ENCODE measurements at places on chromosomes 3 and 15.
A peak's percentile ranks its signal among the peaks of the same experiment; 100 is the strongest.

GRCh38 chr3:127785711-127786265, 36.5 kb downstream of the MGLL start:
- DNase-seq = no peak

DNA sequence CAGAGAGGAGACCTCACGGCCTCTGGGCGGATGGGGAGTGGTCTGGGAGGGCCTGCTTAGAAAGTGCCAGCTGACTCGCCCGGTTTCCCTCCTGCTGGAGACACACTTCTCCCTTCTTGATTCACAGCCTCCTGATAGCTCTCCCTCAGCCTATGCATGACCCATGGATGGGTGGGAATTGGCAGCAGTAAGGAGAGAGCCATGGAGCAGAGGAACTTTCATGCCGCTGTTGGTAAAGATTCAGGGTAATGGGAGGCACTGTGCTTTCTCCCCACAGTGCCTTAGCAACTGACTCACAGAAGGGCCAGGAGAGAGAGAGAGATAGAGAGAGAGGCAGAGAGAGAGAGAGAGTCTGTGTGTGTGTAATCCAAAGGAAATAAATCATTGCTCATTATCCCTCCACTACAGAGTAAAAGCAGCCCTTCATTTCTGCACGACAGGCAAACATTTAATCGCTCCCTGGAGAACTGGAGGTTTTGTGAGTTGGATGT, 82.8 kb downstream of the SEMA5B start:
- DNase-seq = no peak

DNA sequence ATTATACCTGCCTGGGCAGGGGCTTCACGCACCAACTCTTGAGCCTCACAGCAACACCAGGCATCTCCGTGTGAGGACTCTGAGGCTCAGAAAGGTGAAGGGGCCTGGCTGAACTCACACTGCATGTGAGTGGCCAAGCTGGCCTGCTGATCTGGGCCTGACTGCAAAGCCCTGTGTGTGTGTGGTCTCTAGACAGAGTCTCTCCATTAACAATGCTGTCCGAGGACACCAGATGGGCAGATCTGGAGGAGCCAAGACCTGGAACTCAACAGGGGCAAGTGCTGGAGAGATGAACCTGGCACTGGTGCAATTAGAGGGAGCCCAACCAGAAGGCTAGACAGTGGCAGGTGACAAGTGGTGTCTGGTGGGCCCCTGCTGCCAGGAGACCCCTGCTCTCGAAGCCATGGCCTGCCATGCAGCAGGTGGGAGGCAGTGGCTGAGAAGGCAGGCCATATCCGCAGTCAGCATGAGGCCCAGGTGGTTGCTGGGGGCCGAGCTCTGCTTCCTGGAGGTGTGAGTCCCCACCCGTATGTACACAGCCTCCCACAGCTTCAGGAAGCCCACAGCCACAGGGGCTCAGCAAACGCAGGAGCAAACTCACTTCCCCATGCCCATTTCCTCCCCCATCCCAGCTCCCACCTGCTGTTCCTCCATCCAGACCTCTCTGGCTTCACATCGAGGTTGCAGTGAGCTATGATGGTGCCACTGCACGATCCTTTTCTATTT, 39.0 kb downstream of the CYP11A1 start:
- DNase-seq = no peak

DNA sequence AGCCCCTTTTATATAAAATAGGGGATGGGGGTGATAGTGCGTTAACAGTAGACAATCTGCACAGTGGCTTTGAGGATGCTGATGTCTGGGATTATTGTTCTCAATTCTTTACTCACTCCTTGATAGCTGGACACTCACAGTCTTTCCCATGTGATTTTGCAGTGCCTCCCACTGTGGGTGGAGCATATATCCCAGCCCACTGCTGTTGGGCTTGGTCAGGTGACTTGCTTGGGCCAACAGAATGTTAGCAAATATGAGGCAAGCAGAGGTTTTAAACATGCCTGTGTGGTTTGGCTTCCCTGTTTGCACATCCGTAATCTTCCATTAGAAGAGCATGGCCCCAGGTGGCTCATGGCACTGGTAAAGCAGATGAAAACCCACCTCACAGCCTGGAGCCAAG, 46.5 kb downstream of the CPA3 start:
- no peak for DNase-seq

DNA sequence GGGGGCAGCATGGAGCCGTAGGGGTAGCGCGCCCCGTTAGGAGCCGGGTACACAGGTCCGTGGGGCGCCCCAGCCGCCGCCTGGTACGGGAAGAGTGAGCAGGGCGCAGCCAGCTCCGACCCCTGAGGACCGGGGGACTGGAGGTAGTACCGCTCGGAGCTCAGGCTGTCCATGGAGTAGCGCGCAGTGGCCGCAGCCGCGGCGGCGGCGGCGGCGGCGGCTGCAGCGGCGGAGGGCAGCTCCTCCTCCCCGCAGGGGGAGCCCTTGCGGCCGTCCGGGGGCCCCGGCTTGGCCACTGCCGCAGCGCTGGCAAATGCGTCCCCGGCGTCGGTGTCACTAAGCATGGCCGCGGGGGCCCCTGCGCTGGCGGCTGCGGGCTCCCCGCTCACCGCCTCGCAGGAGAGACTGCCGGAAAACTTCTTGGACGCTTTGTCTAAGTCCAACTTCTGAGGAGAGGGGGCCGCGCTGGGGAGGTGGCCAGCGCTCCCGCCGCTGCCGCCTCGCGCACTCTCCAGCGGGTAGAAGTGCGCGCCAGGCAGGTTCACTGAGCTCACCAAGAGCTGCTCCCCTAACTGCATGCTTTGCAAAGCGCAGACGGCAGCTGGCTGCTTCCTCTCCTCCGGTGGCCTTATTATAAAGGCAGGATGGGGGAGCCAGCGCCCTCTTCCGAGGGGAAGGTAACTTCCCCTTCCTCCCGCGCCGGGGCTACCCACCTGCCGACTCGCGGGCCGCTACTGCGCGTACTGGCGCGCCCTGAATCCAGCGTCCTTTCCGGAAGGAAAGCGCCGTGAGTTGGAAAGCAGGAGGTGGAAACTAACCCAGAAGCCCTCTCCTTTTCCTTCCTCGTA, at the start of gene EOMES:
TSS of gene EOMES (minus strand) at position 607 of the 848 bp plus-strand sequence. CDS start at position 578, 29 bp downstream.
- DNase-seq = peak; percentile 52

GRCh38 chr3:98188545-98188944, 22.0 kb downstream of the OR5H15 start:
- DNase-seq = peak; percentile 77

GRCh38 chr15:51375966-51376640, 34.6 kb downstream of the GLDN start:
- DNase-seq = no peak

- peak; percentile 87 for DNase-seq
Measured at GRCh38 chr15:80991421-80991820, 1.8 kb upstream of the MESD start.

DNA sequence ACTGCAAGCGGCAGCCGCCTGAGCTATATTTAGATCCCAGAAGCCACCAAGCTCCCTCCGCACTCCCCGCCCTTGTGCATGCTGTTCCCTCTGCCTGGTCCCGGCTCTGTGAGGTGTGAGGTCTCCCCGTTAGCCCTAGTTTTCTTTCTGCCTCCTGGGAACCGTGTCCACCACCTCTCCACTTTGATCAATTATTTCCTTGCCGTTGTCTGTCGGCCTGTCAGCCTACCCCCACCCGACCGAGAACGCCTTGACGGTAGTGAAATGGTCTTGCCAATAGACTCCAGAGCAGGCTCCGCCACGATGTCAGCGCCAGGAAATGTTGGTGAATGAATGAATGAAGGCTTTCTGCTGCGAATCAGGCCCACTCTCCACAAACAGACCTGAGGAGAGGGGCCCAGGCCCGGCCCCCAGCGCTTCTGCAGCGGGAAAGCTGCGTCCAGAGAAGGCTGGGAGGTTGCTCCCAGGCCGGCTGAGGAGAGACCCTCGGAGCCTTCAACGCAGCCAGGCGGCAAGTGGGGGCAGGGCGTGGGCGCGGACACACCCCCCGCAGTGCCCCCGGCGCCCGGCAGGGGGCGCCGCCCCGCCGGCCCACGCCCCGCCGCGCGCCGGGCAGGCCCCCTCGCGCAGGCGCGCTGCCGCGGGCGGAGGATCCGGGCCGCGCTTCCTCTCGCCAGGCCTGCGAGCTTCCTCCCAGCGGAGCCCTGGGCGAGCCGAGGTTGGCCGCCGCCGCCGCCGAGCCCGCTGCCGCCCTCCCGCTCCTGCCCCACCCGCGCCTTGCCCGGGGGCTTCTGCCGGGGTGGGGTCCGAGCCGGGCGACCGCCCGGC, at the start of gene CSK:
TSS of gene CSK (plus strand) at position 650 of the 828 bp plus-strand sequence. CDS start 16,218 bp downstream, outside the sequence.
- DNase-seq = peak; percentile 94

GRCh38 chr3:134427400-134428111, 53.3 kb upstream of the AMOTL2 start:
- DNase-seq = no peak

DNA sequence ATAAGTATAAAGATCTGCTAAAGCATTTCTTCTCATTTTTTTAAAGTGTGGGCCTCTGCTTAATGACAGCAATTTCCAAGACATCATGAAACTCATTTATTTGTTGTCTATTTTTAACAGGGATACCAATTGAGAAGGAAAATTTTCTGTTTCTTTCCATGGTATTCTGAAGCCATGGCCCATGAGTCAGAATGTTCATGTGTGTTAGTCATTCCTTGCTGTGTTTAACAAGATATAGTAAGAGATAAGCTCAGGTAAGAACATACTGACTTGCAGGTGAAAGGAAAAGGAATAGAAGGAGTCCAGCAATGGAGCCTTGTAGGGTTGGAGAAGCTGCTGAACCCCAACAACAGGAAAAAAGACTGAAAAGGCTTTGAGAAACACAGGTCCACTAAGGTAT, 17.0 kb upstream of the ARID3B start:
- no peak for DNase-seq

- DNase-seq = no peak
Measured at GRCh38 chr3:48018841-48019240, 2.6 kb upstream of the MAP4 start.

DNA sequence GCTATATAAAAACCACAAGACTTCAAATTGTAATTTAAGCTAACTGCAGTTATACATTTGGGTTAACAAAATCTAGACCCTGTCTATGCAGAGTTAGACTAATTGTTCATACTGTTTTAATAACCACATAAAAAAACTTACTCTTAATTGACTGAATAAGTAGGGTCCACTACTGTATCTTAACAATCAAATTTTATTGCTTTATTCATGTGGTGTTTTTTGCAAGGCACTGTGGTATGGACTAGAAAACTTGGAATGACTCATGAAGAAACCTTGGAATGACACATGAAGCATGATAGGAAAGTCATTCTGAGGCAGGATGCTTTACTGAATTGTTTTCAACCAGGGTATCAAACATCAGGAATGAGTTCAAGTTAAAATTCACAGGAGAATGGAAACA, 2.3 kb downstream of the SERP1 start:
- peak; percentile 30 for DNase-seq

- no peak for DNase-seq
Measured at GRCh38 chr3:173617490-173617889, 219.9 kb downstream of the NLGN1 start.

GRCh38 chr3:153080778-153081240, 81.2 kb upstream of the RAP2B start:
- no peak for DNase-seq

DNA sequence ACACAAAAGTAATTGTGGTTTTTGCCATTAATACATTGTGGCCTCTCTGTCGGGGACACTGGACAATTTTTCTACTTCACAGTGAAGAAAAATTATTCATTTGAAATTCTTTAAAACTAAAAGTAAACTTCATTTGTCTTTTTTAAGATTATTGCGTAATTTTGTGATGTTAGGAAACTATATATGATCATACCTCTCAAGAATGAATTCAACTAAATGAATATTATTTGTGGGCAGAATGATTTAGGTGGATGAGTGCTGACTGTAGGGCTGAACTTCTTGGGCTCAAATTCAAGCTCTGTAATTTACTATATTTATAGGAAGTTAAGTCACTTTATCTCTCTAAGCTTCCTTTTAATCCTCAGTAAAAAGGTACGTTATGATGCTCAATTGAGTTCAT, 441.2 kb downstream of the ROBO1 start:
- no peak for DNase-seq
